ENCODE measurements at places on chromosomes 1 and 21. TPM values are rescaled to one million over a fixed set of nuclear protein-coding genes. Genes with fewer than 3 reads are reported as not detected.

Gene PFKL
- 189 TPM for total RNA-seq

Gene AGO1
- 30.3 TPM for total RNA-seq

Gene GCSAML
- 1.2 TPM for total RNA-seq

Gene DAP3
- total RNA-seq, result 65.6 TPM

Gene OR2T29
- not detected for total RNA-seq

Gene DCAF6
- 71.4 TPM for total RNA-seq

Gene SYPL2
- total RNA-seq, result 4.2 TPM

Gene GNPAT
- total RNA-seq, result 35.7 TPM

Gene PIGV
- total RNA-seq, result 10.6 TPM

DNA sequence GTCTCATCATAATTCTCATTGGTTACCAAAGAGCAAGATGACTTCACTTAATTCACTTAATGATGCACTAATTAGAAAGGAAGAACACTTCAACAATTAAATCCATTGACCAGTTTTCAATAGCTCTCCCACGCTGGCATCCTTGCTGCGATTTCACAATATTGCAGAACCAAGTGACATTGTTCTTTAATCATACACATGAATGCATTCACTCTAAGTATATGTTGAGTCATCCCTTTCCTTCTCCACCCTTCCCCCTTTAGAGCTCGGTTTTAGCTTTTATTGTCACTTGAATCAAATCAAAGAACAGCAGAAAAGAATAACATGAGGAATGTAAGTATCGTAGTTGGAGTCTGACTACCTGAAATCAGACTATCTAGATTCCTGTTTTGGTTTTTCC, 233.6 kb upstream of the FMN2 start:
- DNase-seq, result no peak

DNA sequence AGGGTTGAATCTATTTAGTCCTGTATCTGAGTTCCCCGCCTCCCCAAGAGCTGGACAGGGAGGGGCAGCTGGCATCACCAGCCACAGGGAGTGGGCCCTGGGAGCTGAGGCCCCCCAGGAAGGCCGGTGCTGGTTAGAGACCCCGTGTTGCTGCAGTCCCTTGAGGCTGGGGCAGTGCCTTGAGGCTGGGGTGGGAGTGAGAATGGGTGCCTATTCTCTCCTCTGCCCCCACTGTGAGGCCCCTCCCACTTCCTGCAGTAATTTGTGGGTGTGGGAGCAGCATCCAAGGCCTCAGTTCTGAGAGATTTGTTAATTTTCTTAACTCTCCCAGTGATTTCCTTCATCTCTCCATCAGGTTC, 2.5 kb upstream of the TRAPPC3 start:
- DNase-seq, result no peak

DNA sequence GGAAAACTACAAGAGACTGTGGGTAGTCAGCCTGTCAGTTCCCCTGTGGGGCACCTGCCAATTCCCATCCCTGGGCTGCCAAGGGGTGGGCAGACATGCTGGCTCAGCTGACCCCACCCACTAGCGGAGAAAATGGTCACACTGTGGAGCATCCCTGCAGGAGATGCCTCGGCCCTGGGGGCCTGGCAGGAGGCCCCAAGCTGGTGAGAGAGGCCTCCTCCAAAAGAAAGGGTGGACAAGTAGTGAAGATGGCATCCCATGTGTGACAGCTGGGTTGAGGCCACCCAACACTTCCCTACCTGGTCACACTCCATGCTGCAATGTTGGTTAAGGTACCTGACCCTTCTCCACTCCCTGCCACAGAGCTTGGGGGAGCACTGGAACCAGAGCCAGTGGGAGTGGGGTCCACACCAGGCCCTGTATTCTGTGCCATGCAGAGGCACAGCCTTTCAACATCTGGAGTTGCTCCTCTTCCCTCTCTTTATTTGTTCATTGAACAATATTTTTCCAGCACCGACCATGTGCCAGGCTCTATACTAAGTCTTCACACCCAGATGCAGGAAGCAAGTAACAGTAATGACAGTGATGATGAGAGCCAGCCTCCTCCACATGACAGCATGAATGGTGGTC, 59.5 kb downstream of the KLHDC7A start:
- peak; percentile 32 for DNase-seq

DNA sequence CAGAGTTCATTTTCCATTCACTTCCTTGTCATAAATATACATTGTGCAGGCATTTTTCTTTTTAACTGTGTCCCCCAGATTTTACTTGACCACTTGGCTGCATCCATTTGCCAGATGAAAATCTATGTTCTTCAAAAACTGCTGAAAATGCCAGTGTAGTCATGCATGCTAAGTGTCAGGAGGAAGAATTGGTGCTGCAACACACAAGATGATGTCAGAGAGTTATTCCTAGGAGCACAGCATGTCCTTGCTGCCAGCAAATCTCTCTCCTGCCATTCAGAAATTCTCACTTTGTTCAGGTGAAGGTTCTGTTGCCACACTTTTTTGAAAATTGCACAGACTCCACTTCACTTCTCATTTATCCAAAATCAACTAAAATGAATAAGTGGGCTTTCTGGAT, 106.4 kb upstream of the MAGI3 start:
- no peak for DNase-seq

GRCh38 chr1:116457946-116458604, 85.0 kb downstream of the ATP1A1 start:
- no peak for DNase-seq

GRCh38 chr1:45957684-45958083, 154.3 kb downstream of the MAST2 start:
- DNase-seq, result no peak

- DNase-seq, result peak; percentile 66
Measured at GRCh38 chr1:113929750-113930498, 800 bp downstream of the HIPK1 start.

DNA sequence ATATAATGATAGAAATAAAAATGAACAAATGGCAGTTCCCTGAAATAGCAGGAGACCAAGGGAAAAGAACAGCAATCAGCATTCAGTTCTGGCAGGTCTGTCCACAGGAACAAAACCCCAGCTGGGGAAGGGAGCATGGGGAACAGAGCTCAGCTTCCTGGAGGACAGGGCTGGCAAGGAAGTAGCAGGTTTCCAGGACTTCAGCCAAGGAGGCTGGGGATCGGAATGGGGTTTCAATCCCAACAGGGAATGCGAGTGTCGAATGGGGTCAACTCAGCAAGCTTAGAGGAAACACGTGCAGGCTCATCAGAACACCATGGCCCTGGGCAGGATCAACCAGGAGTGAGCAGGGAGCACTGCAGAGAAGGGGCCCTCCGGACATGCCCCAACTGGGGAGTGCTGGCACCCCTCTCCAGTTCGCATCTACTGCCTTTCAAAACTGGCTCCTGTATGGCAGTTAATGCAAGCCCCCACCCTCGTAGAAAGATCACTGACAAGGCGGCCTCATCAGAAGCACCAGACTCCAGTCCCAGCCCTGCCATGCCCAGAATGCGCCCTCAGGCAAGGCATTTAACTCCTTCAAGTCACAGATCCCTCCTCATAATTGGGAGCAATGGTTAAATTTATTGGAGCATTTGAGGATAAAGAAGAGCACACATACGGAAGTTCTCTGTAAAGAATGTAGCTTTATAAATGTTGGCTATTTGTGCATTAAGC, 72.4 kb downstream of the SEC16B start:
- DNase-seq, result no peak

DNA sequence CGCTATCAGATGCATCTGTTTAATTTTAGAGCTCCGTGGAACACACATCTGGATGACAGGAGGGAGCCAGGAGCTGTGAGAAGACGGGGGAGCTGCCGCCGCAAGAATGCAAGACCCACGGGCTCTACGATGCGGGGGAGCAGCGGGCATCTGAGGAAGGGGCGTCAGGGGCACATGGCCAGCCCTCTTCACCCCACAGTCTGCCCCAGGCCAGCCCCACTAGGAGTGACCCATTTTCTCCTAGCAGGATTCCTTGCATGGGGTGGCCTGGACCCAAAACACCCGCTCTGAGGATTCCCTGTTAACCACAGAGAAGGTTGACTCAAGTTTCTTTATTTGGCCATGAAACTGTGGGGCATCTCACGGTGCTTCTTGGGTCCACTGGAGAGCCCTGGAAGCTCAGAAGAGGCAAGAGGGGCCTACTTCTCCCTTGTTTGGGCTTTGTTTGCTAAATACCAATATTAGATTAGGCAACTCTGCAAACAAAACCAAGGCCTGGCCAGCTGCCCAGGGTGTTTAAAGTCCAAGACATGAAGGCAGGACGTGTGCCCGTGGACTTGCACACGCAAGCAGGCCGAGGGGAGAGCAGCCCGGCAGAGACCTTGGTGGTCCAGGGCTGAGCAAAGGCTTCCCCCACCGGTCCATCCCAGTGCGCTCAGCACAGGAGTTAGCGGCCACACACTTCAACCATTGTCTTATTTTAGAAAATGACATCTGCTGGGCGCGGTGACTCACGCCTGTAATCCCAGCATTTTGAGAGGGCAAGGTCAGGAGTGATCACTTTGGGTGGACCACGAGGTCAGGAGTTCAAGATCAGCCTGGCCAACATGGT, 89.8 kb downstream of the DHRS3 start:
- peak; percentile 88 for DNase-seq

- no peak for DNase-seq
Measured at GRCh38 chr1:24203404-24203803, 16.3 kb upstream of the IFNLR1 start.

- DNase-seq, result no peak
Measured at GRCh38 chr1:94949681-94950661, 23.1 kb upstream of the CNN3 start.

DNA sequence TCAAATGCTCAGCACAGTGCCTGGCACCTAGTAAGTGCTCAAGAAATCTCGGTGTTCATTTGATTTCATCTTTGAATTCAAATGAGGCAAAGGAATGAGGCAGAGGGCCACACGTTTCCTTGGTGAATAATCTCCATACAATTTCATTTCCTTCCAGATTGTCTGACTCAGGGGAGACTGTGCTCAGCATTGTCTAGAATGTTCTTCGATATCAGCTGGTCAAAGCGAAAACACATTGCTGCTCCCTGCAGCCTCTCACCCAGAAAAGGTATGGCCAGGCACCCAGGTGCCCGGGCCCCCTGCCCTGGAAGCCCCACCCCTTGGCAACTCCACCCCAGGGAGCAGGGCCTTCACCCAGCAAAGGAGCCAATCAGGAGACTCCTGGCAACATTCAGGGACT, 55.8 kb downstream of the FBXO2 start:
- no peak for DNase-seq

DNA sequence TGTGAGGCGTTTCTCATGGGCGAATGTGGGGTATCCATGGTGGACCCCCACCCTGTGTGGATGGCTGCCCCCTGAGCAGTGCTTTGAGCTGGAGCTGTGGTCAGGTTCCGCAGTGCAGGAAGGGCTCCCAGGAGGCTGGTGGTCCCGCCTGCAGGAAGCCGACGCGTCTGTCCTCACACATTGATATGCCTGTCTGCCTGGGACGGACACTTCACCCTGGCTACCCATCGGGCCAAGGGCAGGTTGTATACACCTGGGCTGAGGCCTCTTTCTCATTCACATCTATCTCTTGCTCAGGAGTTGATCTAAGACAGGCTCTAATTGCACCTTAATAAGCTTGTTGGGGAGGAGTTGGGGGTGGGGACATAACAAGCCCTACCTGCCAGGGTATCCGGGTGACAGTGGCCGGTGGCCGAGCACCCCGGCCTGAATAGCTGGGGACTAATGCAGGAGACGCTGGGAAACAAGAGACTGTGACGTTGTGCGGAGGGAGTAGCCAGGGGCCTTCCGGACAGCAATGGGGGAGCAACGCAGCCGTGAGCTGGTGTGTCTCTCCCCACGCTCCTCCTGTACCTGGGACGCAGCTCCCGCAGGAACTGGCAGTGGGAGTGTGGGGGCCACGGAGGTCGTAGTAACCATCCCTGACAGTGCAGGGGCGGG, 21.7 kb downstream of the PDXK start:
- DNase-seq, result no peak

DNA sequence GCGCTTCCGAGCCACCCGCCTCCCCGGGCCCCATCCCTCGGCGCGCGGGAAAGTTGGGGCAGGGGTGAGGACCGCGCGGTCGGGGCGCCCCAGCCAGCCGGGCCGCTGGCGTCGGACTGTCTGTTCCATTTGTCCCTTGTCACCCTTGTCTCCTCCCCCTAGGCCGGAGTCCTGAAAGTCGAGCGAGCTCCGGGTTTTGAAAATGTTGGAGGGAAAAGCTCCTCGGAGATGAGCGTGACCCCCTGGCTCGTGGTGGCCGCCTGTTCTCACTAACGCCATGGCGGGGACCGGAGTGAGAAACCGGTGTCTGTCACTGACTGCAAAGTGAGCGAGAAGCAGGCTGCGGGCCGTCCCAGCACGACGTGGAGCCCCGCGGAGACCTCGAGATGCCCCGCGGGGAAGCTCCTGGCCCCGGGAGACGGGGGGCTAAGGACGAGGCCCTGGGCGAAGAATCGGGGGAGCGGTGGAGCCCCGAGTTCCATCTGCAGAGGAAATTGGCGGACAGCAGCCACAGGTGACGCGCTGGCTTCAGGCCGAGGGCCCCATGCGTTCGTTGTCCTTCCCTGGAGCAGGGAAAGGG, 491 bp downstream of the PER3 start:
- peak; percentile 77 for DNase-seq

- DNase-seq, result no peak
Measured at GRCh38 chr1:31765516-31765915, 1.4 kb upstream of the ADGRB2 start.

GRCh38 chr1:101389547-101389929, 152.7 kb downstream of the S1PR1 start:
- DNase-seq, result no peak

- peak; percentile 69 for DNase-seq
Measured at GRCh38 chr1:27099135-27099586, 55.8 kb downstream of the SLC9A1 start.

DNA sequence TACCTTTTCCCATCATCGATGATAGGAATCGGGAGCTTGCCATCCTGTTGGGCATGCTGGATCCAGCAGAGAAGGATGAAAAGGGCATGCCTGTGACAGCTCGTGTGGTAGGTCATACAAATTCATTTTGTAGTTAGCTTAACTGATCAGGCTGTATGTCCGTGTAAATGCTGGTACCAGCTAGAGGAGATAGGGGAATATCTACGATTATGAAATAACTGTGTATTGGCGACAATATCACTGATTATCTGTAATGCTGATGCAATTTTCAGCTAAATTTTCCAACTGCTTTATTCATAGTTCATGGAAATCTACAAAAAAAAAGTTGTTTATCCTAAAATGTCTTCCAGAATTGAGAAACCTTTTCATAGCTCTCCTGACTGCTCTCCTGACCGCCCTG, 8.3 kb downstream of the PRDX6 start:
- DNase-seq, result no peak

GRCh38 chr1:175498002-175498401, 245.4 kb downstream of the TNR start:
- DNase-seq, result no peak

GRCh38 chr1:196071447-196071846, 536.8 kb downstream of the KCNT2 start:
- DNase-seq, result no peak

DNA sequence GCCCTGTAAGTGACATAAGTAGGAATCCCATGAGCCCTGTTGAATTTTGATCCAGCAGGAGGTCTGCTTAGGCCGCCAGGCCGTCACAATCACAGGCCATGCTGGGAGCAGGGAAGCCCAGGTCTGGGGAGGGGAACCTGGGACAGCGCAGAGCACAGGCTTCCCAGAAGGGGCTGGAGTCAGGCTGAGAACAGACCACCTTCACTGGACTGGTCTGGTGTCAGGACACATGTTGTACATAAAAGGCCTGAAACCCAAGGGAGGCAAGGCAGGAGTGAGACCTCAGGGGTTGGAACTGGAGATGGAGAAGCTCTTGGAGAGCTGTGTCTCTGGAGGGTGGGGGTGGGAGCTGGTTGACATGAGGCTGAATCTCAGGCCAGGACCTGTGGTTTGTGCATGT, 63.3 kb upstream of the ARTN start:
- no peak for DNase-seq

- peak; percentile 81 for DNase-seq
Measured at GRCh38 chr1:230797942-230798365, 50.8 kb downstream of the CAPN9 start.

- DNase-seq, result no peak
Measured at GRCh38 chr1:161739865-161740566, 9.6 kb upstream of the DUSP12 start.
